Stimulated activated CD4-positive, alpha-beta T cell treated with anti-CD3 and anti-CD28 coated beads, Interleukin-1b, Interleukin-23, amount 100 ng/mL, for 1 hour (primary cell): ENCODE measurements at places on chromosomes 2 and 18.

GRCh38 chr2:7766088-7766722 is 849.0 kb downstream of the RNF144A start:
- no peak for DNase-seq

DNA sequence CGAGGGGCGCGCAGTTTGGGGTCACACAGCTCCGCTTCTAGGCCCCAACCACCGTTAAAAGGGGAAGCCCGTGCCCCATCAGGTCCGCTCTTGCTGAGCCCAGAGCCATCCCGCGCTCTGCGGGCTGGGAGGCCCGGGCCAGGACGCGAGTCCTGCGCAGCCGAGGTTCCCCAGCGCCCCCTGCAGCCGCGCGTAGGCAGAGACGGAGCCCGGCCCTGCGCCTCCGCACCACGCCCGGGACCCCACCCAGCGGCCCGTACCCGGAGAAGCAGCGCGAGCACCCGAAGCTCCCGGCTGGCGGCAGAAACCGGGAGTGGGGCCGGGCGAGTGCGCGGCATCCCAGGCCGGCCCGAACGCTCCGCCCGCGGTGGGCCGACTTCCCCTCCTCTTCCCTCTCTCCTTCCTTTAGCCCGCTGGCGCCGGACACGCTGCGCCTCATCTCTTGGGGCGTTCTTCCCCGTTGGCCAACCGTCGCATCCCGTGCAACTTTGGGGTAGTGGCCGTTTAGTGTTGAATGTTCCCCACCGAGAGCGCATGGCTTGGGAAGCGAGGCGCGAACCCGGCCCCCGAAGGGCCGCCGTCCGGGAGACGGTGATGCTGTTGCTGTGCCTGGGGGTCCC is at the start of gene ITGA4:
ITGA4 (plus strand) TSS at position 266 of the 620 bp plus-strand sequence; CDS start at position 535, 269 bp downstream.
- DNase-seq: peak; percentile 65

- no peak for DNase-seq
These were observed 45.7 kb downstream of the FAM210A start for GRCh38 chr18:13680612-13681011.

GRCh38 chr2:65834771-65835475 is 402.5 kb upstream of the SPRED2 start:
- no peak for DNase-seq

DNA sequence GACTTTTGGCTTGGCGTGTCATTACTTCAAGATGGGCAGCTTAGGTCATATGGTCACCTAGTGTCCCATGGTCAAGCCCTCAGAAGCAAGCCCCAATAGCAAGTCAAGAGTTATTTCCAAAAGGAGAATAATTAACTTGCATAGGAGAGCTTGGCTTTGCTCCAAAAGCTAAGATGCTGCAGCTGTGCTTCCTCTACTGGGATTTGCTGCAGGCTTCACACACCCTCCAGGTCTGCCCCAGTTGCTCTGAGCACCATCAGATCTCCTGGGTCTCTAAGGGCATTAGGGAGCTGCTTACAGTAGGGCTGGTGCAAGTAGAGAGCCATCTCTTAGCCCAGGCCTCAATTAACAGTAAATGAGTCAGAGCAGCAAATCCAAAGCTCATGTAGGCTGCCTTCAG is 46.6 kb downstream of the THUMPD2 start:
- DNase-seq: no peak

GRCh38 chr18:13530879-13531387 is 195.4 kb downstream of the FAM210A start:
- no peak for DNase-seq

- no peak for DNase-seq
These were observed 47.6 kb upstream of the OTOS start for GRCh38 chr2:240187989-240188590.

DNA sequence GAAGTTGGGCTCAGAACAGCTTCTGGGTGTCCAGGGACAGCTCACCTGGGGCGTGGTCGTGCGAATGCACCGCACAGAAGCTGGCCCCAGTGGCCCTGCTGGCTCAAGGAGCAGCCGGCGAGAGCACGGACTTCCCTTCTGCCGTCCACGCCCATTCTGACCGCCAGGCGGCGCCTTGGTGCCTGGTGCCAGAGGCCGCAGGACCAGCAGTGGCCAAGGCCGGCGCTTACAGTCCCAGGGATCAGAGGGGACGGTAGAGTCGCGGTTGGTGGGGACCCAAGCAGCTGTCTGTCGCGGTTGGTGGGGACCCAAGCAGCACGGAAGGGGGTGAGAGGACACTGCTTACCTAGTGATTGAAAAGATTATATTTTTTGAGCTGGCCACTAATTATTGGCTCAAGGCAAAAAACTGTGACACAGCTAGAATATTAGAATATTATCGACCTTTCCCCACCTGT is 25.7 kb downstream of the NPPC start:
- no peak for DNase-seq

DNA sequence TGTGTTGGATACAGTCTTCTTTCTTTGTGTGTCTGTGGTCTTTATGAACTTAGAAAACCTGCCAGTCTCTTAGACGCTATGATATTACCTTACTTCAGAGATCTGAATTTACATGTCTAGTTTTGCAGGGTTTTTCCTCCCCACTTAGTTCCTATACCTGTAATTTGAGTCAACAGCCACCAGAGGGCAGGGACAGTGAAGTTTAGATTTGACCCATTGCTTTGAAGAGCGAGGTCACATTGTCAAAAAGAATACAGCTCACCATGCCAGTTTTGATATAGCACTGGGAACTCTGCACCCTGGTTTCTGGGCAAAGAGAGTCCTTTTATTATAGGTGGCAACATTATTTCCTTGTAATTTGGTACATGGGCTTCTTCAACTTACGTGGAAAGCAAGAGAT is 102.3 kb downstream of the MAPK4 start:
- no peak for DNase-seq

- DNase-seq: no peak
These were observed 12.1 kb upstream of the FAHD2A start for GRCh38 chr2:95390272-95390880.

DNA sequence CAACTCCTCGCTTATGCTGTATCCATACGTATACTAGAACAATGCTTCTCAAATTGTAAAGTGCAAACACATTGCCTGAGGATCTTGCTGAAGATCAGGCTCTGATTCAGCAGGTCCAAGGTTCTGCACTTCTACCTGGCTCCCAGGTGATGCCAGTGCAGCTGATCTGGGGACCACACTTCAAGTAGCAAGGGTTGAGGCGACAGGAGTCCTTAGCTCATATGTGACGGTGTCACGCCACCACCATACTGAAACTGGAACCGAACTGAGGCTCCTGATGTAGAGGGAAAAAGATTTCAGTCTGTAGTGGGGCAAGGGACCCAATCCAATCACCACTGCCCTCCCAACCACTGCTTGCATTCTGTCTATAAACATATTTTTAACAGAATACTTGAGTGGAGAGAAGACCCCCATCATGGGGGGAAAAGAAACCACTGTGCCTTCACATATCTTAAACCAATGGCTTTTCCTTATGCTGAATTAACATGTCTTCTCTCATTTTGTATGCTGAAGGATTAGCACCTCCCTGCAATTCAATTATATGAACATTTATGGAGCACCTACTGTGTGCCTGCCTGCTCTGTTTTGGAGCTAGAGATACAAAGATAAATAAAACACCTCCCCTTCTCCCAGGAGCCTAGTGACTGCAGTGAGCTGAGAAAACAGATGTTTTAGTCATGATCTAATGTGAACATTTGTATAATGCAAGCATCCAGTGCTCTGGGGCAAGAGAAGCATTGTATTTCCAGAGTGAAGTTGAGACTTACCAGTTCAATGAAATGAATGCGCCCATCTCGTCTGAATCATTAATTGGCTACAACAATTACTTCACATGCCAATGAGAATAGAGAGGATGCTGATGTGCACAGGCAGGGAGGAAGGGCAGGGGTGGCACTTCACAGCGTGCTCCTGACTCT is 6.6 kb upstream of the ASAP2 start:
- no peak for DNase-seq

GRCh38 chr2:23904215-23904614 is 22.7 kb downstream of the ATAD2B start:
- no peak for DNase-seq
